ENCODE measurements at places on chromosomes 12 and 14. TPM values are rescaled to one million over a fixed set of nuclear protein-coding genes. Genes with fewer than 3 reads are reported as not detected.

TAS2R46 gene
- total RNA-seq, result 1.7 TPM

DNA sequence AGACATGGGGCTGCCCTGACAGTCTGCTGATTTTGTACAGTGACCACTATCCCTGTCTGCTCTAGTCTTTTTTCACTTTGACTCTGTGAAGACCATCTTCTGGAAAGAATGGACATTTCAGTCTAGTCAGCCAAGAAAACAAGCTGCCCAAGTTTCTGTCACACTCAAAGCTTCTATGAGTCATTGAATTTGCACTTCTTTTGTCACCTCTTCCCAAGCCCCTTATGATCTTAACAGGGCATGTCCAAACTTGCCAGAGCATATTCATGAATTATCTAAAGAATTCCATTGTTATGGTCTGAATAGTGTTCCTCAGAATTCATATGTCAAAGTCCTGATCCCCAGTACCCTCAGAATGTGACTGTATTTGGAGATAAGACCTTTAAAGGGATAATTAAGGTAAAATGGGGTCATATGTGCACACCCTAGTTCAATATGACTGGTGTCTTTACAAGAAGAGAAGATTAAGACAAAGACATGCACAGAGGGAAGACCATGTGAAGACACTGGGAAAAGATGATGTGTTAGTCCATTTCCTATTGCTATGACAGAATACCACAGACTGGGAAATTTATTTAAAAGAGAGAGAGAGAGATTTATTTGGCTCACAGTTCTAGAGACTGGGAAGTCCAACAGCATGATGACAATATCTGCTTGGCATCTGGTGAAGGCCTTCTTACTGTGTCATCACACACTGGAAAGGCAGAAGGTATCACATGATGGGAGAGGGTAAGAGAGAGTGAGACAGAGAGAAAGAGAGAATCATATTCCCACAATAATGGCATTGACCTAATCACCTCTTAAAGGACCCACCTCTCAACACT, 242.6 kb downstream of the BTG1 start:
- H3K4me1 ChIP-seq, result no peaks in the 10 kb centered on the region
- no peak overlapping the region for H3K4me3 ChIP-seq
- DNase-seq, result no peak

DNA sequence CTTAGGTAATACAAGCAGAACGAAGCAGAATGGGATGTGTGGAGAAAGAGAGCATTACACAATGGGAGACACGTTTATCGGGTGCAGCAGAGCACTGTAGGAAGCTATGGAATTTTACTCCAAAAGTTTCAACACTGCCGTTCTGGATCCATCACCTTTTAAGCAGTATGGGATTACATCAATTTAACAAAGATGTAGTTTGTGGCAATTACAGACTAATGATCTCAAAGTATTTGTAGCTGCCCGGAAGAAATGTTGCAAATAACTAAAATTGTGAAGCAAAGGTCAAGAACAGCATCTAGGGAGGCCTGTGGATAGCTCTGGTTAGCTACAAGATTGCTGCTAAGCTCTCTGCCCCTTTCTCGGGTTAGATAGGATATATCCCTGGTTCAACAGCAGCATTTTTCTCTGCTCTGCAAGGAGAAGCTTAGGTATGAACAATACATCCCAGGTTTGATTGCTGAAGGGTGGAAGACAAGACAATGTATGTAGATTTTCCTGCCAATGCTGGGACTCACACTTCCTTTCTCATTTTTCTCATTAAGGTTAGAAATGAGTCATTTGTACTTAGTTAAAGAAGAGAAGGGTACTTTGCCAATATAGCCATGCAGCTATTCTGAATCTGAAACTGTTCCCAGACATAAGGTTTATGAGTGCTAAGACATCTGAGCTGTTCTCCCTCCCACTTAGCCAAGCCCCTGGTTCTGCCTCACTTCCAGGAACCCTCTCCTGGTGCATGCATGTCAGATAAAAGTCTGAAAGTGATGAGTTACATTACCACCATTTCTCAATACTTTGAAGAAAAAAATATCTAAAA, 75.0 kb upstream of the HIF1A start:
- H3K4me1 ChIP-seq, result peaks cover 5% of the 10 kb centered on the region
- no peaks in the 10 kb centered on the region for H3K27me3 ChIP-seq
- no peak overlapping the region for H3K4me3 ChIP-seq
- no peak for DNase-seq
- no peak overlapping the region for H3K27ac ChIP-seq

GRCh38 chr12:12696562-12697383, 790 bp upstream of the GPR19 start:
- H3K27me3 ChIP-seq, result no peaks in the 10 kb centered on the region
- peaks cover 4% of the 10 kb centered on the region for H3K4me1 ChIP-seq
- peak overlapping the region; percentile 98 for H3K27ac ChIP-seq
- H3K4me3 ChIP-seq, result peak overlapping the region; percentile 66

- DNase-seq, result no peak
- no peaks in the 10 kb centered on the region for H3K4me1 ChIP-seq
- H3K36me3 ChIP-seq, result peaks cover 63% of the 10 kb centered on the region
- no peaks in the 10 kb centered on the region for H3K27me3 ChIP-seq
- H3K27ac ChIP-seq, result no peak overlapping the region
Measured at GRCh38 chr12:62588916-62589315, 122.3 kb downstream of the MON2 start.

DNA sequence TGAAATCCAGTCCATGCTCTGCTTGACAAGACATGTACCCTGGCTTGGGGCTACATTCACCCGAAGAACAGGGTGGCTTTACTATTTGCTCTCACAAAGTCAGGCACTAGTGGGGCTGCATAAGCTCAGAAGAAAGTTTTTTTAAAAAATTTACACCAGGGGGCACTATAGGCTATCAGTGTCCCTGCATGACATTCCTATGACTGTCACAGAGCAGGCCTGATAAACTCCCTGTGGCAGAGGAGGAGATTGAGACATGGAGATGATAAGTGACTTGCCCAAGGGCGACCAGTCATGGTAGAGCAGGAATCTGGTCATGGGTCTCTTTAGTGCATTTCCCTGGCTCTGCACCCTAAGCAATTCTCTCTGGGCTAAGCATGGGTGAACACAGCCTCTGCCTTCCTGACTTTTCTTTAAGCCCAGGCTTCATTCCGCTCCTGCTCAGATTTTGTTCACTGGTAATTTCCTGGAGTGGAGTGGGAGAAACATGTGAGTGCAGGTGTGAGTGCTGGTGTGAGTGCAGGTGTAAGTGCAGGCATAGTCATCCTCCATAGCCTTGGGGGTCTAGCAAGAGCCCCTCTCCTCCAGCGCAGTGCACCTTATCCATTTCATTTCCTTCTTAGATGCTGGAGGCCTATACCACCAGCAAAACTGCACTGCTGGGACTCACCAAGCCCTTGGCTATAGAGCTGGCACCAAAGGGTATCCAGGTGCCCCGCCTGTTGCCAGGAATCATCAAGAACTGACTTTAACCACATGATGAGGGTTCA, 91.6 kb downstream of the DHRS2 start:
- H3K36me3 ChIP-seq, result no peaks in the 10 kb centered on the region
- no peaks in the 10 kb centered on the region for H3K4me1 ChIP-seq
- peaks cover 6% of the 10 kb centered on the region for H3K27me3 ChIP-seq
- DNase-seq, result no peak

- DNase-seq, result no peak
- no peak overlapping the region for H3K27ac ChIP-seq
- H3K27me3 ChIP-seq, result no peaks in the 10 kb centered on the region
- no peak overlapping the region for H3K4me3 ChIP-seq
Measured at GRCh38 chr14:70785556-70785955, 23.8 kb downstream of the MAP3K9 start.

DNA sequence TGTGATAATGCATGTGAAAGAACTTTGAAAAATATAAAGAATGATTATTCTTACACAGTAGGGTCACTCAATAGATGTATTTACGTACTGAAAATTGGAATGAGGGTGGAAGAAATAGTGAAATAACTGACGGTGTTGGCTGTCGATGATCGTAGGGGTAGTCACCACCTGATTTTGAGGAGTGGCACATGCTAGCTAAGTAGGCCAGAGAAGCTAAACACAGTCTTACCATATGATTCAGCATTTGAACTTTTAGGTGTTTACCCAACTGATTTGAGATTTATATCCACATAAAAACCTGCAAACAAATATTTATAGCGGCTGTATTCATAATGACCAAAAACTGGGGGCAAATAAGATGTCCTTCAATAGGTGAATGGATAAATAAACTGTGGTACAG, 47.6 kb upstream of the HIF1A start:
- no peaks in the 10 kb centered on the region for H3K4me1 ChIP-seq
- no peaks in the 10 kb centered on the region for H3K36me3 ChIP-seq
- DNase-seq, result no peak
- H3K27ac ChIP-seq, result no peak overlapping the region

SYNE2 gene
- 129 TPM for total RNA-seq

DNA sequence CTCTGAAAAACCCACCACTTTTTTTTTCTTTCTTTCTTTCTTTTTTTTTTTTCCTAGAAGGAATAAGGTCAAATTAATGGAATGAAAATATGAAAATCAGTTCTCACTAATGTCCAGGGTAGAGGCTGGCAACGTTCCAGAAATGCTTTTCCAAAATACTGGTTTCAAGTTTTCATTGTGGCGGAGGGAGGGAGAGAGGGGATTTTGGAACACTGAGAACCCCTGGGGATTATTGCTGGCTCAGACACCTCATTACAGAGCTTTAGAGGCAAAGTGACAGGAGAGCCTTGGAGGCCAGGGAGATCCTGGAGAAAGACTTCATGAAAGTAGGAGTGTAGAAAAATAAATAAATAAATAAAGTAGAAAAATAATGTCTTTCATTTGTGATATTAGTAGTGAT, 45.4 kb downstream of the ALX1 start:
- DNase-seq, result no peak
- H3K4me3 ChIP-seq, result no peak overlapping the region
- no peaks in the 10 kb centered on the region for H3K36me3 ChIP-seq

GRCh38 chr12:118537481-118537917, 161.1 kb downstream of the SUDS3 start:
- H3K36me3 ChIP-seq, result no peaks in the 10 kb centered on the region
- H3K4me3 ChIP-seq, result no peak overlapping the region
- no peak overlapping the region for H3K27ac ChIP-seq
- no peaks in the 10 kb centered on the region for H3K4me1 ChIP-seq

- DNase-seq, result no peak
- H3K36me3 ChIP-seq, result no peaks in the 10 kb centered on the region
- H3K4me3 ChIP-seq, result no peak overlapping the region
- H3K4me1 ChIP-seq, result peaks cover 25% of the 10 kb centered on the region
Measured at GRCh38 chr12:54012631-54013409, 4.0 kb downstream of the HOXC8 start.

DNA sequence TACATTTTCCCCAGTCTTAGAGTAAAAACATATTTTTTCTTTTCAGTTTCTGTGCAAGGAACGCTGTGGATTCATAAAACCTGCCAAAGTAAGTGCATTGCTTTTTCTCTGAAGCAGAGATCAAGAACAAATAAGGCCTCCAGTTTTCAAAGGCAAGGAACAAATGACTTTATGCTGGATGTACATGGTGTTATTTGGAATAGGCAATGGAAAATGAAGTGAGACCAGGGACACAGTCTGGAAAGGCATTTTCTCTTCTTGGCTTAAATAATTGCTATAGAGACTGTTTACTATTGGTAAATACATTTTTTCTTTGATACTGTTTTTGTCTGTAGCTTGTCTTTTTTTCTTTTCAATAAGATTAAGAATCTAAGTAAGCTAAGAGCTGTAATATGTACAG, 725.9 kb upstream of the MDGA2 start:
- H3K4me3 ChIP-seq, result no peak overlapping the region
- no peaks in the 10 kb centered on the region for H3K4me1 ChIP-seq
- H3K36me3 ChIP-seq, result no peaks in the 10 kb centered on the region
- H3K27ac ChIP-seq, result no peak overlapping the region

DNA sequence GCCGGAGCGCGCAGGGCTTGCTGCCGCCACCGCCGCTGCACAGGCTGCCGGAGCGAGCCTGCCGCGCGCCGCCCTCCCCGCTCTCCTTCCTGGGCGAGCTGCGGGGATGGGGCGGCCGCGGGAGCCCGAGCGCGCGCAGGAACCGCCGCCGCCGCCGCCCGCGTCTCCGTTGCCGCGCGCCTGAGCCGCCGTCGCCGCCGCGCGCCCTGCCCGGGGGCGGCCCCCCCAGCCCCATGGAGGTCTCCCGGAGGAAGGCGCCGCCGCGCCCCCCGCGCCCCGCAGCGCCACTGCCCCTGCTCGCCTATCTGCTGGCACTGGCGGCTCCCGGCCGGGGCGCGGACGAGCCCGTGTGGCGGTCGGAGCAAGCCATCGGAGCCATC, 352 bp downstream of the PLXNC1 start:
- peak overlapping the region; percentile 73 for H3K27ac ChIP-seq
- peak overlapping the region; percentile 66 for H3K4me3 ChIP-seq
- no peaks in the 10 kb centered on the region for H3K36me3 ChIP-seq
- no peak for DNase-seq

DNA sequence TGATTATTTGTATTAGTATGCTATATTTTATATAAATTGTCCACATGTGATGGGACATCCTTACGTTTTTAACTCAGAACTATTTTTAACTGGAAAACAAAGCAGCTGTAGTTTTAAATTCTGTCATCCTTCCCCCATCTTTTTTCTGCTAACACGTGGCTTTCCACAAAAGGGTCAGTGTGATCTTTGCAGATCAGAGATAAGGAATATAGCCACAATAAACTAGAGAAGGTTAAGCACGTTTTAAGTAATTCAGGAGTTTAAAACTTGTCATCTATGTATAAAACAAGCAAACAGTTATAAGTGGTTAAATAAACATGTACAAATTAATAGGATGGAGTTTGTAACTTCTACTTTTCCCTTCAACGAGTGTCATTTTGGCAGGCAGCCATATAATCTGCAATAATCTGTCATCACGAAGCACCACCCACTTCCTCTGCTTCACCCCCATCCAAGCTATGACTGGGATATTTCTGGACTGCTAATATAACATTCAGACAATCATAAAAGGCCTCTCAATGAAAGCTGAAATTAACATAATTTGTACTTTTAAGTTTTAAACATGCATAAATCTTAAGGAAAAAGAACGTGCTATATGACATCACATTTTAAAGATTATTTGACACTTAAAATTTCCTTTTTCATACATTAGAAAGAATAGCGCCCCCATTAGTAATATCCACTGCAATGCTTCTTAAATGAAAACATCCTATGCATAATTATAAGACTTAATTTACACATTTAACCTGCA, 15.3 kb downstream of the TAOK3 start:
- peaks cover 61% of the 10 kb centered on the region for H3K4me1 ChIP-seq
- no peaks in the 10 kb centered on the region for H3K36me3 ChIP-seq
- DNase-seq, result no peak
- no peaks in the 10 kb centered on the region for H3K27me3 ChIP-seq
- peak overlapping the region; percentile 42 for H3K4me3 ChIP-seq

Measured in lower lobe of right lung (tissue), 2 donors.